ENCODE measurements at places on chromosomes 7 and 10. TPM values are rescaled to one million over a fixed set of nuclear protein-coding genes. Genes with fewer than 3 reads are reported as not detected.

GRCh38 chr7:79652619-79653018 is 199.2 kb upstream of the MAGI2 start:
- DNase-seq = no peak

DNA sequence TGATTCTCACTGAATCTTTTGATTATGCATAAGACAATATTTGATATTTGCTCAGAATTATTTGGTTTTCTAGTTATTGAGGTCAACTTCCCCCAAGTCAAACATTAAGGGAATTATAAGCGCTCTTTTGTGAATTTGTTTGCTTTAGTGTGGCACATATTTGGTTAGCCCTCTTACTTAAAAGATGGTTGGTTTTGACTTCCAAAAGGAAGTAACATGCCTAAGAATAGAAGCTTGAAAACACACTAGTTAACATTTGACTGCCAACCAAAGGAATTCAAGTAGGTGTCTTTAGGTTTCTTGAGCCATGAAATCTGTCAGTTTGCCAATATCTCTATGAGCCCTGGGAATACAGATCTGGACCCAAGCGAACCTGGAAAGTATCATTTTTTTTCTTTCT is 24.9 kb downstream of the STEAP4 start:
- no peak for DNase-seq

DNA sequence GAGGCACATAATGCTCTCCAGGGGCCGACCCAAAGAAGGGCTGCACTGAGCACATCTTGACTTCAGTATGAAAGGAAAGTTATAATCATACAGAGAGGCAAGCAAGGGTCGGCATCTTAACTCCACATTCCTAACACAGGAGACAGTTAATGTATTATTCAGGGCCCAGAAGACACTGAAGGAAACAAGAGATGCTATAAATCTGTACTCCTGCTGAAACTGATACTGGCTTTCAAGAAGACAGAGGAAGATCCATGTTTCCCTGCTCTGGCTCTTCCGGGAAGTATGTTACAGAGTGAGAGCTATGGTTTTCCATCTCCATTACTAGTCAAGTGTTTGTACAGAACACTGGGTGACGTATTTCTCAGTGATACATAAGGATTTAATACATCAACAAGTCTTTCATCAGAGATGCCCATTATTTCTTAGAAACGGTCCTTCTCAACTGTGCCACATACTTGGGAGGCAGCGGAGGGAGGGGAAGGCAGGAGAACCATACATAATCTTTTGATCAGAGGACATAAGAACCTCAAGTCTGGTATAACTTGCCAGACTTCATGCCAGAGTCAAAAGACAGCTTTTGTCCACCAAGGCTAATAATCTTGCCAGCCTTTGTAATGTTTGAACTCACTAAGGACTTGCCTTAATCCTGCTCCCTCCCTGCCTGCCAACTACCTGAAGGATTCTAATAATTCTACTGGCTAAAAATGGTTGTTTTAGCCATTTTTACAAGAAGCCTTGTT is 58.1 kb downstream of the ENO4 start:
- no peak for DNase-seq

DNA sequence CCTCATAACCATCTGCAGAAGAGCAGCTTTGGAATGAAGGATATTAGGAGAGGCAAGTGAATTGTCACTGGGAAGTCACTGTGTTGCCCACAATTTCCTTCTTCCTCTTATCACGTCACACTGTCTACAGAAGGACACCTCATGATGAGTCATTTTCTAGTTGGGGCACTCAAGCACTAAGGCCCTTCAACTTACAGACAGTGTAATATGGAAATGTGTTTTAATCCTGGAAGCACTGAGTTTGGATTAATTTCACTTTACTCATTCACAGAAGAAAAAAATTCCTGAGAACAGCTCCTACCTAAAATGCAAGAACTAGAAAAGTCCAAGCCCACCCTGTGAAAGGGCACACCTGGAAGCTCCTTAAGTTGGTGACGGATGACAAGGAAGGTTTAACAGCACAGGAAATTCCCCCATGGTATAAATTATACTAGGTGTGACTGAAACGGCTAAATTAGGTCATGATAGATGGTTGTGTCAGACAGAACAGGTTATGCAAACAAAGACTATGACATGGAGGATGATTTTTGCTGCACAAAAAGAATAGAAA is 56.6 kb downstream of the PARD3 start:
- no peak for DNase-seq

DNA sequence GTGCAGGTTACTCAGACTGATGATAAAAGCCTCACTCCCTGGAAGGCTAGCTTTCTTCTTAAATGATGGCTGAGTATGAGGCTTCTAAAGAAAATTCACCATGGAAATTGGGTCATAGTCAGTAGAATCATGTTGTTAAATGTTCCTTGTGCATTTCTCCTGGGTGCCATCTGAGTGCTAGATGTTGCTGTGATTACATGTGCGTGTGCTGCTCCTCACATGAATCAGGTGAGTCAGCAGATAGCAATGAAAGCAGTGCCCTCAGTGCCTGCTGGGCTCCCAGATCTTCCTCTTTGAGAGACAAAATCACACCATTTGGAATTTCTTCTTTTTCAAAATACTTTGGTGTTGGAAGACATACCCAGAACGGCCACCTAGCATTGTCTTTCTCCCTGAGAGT is 331.7 kb downstream of the XPNPEP1 start:
- no peak for DNase-seq

DNA sequence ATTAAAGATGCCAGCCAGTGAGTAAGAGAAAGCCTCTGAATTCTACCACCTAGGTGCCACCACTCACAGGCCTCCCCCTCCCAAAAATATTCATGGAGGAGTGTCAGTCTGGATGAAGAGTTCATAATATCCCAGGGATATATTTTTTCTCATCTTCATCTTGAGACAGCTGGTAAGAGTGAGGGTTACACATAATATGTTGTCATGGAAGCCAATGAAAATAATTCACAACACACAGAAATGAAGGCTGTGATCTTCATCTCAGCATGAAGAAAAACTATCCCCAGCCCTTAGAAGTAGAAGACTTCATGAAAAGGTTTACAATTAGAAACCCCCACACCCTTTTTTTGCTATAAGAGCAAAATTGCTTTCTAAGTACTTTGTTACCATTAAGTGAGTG is 175.6 kb downstream of the DNAH11 start:
- DNase-seq = no peak

GRCh38 chr7:40810274-40810673 is 675.5 kb downstream of the SUGCT start:
- no peak for DNase-seq

DNA sequence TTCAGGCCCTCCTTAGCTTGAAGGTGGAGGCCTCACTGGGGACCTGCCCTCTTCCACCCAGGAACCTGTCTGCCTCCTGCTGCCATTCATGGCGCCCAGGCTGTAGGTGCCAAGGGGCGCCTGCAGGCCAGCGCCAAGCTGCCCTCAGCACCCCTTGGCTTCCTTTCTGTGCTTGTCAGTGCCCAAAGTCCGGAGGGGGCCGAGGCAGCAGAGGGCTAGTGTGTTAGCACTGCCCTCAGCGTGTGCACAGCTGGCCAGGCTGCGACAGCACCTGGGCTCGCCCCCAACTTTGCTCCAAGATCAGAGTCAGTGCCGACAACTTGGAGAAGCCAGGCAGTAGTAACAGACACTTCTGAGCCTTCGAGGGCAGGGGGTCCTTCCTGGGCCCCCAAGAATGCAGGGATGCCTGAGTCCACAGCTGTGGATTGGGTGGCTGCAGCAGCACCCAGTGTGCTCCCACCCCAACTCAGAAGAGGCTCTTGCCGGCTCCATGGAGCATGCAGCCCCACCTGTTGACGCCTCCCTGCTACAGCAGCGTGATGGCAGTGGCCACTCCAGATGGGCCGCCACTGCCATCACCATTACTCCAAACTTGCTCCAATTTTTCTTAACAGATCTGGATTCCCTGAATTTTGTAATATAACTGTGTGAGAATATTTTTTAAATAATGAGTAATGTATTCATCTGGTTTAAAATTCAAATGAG is 41.7 kb downstream of the CACUL1 start:
- DNase-seq = no peak

DNA sequence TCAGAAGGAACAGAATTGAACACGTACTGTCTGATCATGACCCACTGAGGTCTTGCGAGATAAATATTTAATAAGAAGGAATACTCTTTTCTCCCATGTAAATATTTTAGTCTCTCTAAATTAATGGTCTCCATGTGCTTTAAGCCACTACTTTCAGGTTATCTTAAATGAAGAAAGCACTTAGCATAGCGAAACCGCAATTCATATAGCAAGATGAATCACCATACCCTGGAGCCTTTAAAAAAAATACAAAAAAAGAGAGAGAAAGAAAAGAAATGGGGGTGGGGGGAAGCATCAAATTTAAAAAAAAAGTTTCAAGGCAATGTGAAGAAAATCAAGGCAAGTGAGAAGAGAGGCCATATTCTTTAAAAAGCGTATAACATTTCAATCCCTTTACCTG is 82.5 kb downstream of the CTTNBP2 start:
- DNase-seq = no peak

DNA sequence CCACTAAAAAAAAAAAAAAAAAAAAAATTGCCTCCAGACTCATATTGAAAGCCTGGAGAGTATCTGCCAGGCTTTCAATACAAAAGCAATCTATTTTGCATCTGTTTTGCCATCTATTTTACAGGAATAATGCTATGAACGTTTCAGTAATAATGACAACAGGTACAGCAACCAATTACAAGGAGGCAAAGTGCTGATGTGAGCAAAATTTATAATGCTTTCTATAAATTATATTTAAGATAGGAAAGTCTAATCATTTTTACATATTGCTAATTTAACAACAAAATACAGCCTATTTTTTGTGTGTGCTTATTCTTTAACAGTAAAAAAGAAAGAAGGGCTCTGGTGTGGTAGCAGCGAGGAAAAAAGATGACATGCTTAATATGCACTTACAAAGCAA is 10.0 kb downstream of the WDR91 start:
- DNase-seq = no peak

GRCh38 chr7:27133409-27134231 is 3.1 kb upstream of the HOXA4 start:
- no peak for DNase-seq

- peak; percentile 16 for DNase-seq
Observed at GRCh38 chr10:35089611-35090161, 455 bp downstream of the CUL2 start.

DNA sequence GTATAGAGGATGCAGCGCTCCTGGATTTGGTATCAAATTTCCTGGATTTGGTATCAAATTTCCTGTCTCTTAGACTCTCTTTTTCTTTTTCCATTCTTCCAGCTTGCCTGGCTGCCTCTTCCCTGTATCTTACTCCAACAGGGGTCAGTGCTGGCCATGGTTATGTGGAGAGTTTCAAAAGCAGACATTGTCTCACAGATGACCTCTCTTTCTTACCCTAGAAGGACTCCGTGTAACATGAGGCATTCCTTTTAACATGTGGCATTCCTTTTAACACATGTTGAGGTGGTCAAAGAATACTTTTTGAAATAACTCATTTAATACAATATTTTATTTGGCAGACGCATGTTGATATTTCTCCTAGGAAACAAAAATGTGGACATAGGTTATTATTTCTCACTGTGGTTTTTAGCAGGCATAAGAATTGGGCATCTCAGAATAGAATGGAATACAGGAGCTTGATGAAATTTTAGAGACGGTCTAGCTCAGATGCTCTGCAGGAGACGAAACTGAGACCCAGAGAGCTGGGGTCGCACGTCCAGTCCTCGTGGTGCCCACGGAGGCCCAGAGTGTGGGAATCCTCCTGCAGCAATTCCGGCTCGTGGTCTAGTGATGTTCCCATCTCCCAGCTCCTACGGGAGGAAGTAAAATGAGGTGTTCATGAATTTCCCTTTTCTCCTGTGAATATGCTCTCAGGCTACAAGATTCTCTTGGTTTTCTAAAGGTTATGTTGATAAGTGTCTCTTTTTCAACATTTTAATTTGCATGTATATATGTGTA is 59.6 kb upstream of the PITRM1 start:
- no peak for DNase-seq

DNA sequence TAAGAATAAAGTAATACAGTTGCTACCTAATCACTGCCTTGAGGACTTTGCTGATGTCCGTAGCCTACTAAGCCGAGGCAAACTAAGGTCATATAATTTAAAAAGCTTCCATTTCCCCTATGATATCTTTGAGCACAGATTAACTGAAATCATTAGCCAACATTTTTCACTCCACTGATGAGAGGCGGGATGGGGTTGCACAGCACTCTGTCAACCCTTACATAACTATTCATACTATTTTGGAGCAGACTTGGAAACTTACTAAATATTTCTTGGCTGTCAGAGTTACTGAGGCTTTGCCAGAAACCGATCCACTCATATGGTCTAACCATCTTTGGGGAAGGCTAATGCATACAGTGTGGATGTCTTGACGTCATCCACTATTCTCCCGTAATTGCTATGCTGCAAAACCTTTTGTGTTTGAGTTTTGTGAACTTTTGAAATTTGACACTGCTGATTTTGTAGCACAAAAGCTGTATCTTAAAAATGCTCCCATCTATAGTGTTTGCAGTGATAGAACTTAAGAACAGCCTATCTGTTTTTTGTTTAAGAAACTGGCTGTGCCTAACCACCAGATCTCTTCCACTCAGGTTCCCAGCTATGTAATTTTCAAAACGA is 248.7 kb downstream of the TSPAN12 start:
- no peak for DNase-seq

GRCh38 chr7:22811746-22812280 is 10.8 kb downstream of the TOMM7 start:
- no peak for DNase-seq

GRCh38 chr10:122988501-122988900 is 8.3 kb downstream of the PSTK start:
- no peak for DNase-seq

- no peak for DNase-seq
Observed at GRCh38 chr7:146129997-146130396, 13.4 kb downstream of the CNTNAP2 start.

DNA sequence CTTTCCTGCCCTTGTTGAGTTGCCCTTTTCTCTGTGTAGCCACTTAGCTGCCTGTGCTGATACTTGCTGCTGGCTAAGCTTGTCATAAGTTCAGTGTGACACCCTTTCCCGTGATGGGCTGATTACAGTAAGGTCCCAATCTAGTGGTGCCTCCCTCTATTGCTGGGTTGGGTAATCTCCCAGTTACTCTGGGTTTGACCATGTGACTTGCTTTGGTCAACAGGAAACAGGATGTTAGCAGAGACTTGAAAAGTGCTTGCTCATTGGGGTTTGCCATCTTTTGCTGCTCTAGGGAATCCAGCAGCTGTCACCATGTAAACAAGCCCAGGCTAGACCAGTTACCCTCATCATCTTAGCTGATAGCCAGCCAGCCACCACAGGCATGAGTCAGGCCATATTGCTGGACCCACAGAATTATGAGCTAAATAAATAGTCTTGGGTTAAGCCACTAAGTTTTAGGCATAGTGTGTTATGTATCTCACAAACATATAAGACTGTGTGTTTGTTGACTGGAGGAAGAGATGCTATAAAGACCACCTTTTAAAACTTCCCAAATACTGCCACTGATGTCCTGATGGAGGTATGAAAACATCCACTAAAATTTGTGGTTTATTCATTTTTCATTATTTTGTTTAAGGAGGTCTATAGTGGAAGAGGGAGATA is 4.0 kb upstream of the LEP start:
- DNase-seq = no peak

VIPR2 gene
- 11.1 TPM for total RNA-seq

DYNC1I1 gene
- total RNA-seq = 6.9 TPM

MOGAT3 gene
- total RNA-seq = not detected

C10orf67 gene
- total RNA-seq = 0.35 TPM

TAF3 gene
- 10.6 TPM for total RNA-seq

CCDC172 gene
- total RNA-seq = not detected
